NCI-H226 (cell line): ENCODE measurements at places on chromosomes 2 and 18.

DNA sequence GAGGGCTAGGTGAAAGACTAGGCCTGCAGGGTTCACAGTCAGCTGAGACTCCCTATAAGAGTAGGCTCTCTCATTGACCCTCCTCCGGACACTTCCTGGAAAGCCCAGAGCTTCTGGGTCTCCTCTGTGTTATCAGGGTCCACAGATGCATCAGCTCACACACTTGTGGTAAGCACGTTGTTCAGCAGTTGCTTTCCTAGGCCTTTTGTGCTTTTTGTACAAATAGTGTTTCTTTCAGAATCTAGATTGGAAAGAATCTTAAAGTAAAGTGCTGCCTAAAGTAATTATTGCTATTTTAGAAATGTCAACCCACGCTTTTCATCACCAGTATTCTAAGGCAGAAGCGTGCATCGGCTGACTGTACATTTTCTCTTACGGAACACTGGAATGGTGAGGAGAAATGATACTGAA lies 15.5 kb downstream of the SLC9A2 start:
- DNase-seq: no peak

DNA sequence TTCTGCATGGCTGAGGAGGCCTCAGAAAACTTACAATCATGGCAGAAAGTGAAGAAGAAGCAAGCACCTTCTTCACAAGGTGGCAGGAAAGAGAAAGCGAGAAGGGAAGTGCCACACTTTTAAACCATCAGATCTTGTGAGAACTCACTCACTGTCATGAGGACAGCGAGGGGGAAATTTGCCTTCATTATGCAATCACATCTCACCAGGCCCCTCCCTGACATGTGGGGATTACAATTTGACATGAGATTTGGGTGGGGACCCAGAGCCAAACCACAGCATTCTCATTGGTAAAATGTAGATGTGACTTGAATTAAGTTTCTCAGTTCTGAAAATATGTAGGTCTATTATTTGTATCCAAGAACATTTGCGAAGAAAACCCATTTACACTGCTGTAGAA lies 854.8 kb downstream of the EPHA4 start:
- DNase-seq: no peak

DNA sequence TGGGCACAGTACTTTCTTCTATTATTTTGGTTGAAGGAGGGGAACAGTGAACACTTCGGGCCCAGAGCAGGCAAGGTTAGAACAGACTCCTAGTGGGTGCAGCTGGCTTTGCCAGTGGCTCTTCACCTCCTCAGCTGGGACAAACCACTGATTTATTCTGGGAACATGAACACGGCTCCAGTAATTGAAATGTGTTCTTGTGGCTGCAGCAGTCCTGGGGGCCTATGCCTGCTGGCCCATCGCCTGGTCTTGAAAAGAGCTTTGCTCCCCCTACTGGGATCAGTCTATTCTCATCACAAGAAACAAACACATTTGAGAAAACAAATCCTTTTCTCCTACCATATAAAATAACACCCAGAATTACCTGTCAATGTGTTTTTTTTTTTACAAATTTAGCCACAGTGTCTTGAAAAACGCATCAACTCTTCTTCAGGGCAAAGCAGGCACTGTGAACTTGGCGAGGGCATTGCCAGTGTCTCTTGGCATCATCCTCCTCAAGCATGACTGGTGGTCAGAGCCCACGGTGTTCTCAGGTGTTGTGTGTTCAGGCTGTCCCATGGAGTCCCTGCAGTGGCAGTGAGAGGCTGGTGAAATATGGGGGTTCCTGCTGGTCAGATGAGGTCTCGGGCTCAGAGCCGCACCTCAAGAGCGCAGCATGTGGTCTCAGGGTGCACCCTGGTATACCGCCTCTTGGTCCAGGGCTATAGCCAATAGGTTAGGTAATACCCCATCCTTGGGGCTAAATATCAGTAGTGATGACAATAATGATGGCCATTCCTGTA lies 51.3 kb downstream of the RNF144A start:
- no peak for DNase-seq

DNA sequence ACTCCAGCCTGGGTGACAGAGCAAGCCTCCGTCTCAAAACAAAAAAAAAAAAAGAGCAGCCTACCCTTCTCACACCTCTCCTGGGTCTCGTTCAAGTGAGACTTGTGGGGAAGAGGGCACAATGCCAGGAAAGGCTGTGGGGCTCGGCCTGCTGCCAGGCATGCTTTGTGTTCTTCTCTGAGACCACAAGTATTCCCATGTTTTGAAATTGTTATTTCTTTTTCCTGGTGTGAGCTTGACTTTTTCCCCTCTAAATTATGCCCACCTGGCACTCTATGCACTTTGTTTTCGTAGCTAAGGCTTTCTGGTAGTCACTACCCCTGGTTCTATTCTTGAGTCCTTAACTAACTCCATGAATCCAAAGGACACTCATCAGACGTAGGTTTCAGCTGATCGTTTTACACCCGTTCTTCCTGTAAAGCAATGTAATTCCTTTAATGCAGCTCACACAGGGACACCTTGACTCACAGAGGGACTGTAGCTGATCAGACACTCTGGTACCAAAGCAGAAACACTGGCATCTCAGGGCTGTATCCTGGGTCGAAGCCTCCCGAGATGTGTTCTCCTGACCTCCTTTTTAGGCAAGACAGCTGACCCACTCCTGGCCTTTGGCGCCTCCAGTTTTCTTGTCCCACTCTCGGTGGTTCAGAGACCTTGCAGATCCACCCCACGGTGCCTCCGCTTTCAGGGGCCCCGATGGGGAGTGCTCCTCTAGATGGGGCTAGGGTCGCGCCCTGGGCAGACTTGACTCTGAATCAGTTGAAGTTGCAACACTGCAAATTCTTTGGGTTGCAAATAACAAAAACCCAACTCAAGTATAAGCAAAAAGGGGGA lies 193.3 kb upstream of the AGAP1 start:
- DNase-seq: peak; percentile 21

DNA sequence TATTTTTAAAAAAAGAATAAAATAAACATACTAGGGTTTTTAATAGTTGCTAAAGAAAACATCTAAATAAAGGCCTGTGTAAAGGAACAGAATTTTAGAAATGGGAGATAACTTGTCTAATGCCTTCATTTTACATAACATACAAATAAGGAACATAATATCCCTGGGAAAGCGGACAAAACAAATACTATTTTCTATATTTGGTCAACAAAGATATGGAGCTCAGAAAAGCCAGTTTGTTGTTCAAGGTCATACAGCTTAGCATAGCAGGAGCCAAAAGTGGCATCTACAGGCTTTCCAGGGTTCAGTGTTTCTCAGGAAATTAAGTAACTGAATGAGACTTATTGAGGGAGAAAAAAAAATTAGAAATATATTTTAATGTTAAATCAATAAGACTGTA lies 73.4 kb upstream of the CD226 start:
- no peak for DNase-seq

GRCh38 chr2:25387876-25388449 lies 46.2 kb upstream of the DNMT3A start:
- no peak for DNase-seq

- DNase-seq: no peak
These were observed 61.9 kb downstream of the SPRED2 start for GRCh38 chr2:65370387-65371073.

DNA sequence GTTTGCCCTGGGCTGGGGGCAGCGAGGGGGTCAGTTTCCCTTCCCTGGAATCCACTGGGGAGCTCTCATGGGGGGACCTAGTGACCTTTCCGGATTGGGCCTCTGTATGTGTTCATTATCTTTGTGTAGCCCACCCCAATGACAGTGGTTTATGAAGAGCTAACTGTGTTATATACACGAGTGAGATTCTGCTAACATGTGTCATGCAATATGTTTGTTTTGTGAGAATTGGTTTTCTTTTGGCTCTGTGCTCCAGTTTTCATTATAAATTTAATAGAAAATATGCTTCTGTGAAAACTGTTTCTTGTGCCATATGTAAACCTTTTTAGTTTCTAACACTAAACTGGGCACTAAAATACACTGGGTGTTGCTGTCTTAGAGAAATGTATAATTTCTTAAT lies 110.6 kb downstream of the WDSUB1 start:
- DNase-seq: no peak

DNA sequence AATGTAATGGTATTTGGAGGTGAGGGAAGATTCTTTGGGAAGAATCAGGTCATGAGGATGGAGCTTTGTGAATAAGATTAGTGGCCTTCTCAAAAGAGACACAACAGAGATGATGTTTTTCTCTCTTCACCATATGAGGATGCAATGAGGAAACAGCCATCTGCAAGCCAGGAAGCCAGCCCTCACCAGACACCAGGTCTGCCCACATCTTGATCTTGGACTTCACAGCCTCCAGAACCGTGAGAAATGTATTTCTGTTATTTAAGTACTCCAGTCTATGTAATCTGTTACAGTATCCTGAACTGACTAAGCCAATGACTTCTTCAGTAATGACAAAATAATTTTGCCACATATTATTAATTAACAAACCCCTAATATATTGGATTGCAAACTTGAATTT lies 28.3 kb downstream of the CYRIA start:
- no peak for DNase-seq

GRCh38 chr2:20149703-20150030 lies 75.3 kb downstream of the SDC1 start:
- no peak for DNase-seq

DNA sequence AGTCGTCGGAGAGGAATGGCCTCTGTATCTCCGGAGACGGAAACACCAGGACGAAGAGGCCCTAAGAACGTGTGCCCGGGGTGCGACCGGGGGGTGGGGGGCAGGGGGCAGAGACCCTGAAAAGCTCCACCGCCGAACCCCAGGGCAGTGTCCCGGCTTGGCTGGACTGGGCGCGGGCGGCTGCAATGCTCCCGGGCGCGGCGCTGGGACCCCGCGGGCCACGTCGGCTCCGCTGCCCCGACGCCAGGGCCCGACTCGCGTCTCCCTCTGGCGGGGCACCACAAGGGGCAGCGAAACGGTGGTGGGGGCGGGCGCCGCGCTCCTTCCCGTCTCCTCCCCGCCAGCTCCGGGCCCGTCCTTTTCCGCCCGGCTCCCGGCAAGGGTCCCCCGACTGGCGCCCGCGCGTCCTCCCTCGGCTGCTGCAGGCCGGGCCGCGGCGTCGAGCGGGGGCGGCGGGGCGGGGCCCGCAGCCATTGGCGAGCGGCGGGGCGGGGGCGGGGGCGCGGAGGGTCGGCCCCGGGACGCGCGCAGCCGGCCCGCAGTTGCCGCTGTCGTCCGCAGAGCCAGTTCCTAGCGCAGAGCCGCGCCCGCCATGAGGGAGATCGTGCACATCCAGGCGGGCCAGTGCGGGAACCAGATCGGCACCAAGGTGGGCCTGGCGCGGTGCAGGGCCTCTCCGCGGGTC lies at the start of gene TUBB6:
Gene TUBB6, plus strand, starts transcription at position 541 of the 685 bp plus-strand sequence. Its CDS starts 52 bp downstream, at position 593.
- DNase-seq: peak; percentile 56

- DNase-seq: no peak
These were observed 60.1 kb upstream of the SLC16A14 start for GRCh38 chr2:230128623-230129342.

DNA sequence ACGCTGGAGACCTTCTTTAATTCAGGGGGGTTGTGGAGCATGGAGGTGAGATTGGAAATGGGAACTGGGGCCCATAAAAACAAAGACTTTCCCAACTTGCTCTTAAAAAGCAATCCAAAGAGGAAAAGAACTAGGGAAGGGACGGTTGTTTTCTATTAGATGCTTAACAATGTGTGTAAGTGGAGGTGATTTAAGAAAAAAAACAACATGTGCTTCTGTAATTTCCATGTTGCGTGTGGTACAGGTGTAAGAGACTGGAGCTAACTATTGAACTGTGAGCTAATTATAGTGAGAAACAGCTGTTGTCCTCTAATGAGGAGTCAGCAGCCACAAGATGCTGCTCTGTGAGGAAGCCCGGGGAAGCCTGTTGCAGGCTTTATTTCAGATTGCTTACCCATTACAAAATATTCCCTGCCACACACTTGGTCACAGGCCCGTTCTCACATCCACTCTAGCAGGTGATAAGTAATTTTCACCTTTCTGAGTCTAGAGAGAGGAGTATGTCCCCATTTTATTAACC lies 280.6 kb upstream of the PARD3B start:
- no peak for DNase-seq

DNA sequence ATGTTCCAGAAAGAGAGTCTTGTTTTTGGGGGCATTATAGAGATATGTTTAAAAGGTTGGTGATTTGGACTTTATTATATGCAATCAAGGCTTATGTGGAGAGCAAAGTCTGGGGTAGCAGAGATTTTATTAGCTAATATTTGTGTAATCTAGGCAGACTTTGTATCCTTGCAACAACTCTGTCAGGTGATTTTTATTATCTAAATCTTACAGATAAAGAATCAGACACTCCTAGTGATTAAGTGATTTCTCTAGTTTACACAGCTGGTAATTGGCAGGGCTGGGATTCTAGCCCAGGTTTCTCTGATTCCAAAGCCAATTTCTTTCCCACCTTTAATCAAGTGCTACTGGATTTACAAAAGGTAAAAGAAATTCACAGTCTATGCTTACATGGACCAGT lies 33.3 kb upstream of the NCK2 start:
- DNase-seq: no peak

DNA sequence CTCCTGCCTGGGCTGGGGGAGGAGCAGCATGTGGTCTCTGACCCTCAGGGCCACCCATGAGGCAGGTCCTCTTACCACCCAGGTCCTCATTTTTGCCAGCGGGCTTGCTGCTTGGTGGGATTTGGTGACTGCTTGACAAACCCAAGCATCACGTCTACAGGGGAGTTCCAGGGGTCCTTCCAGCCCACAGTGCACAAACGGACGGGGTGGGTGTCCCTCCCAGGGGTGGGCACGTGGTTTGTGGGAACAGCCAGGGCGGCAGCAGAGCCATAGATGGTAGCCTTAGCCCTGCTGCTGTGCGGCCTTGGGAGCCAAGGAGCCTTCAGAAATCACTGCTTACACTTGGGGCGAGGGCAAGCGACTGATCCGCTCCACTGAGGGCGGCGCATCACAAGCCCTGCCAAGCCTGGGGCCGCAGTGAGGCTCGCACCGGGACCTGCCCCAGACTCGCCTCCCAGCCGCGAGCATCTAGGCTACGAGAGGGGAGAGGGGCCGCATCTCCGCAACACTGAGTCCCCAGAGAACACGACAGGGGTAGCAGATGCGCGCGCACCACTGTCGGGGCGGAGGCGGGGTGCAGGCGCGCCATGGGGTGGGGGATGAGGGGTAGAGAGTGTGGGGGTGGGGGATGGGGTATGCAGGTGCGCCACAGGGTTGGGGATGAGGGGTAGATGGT lies 36.9 kb downstream of the SNED1 start:
- DNase-seq: no peak

- DNase-seq: no peak
These were observed 120.7 kb downstream of the RDH14 start for GRCh38 chr2:18439716-18440115.

- no peak for DNase-seq
These were observed 57.6 kb downstream of the TRIB2 start for GRCh38 chr2:12774395-12774727.

GRCh38 chr2:159076241-159076640 lies 107.8 kb downstream of the TANC1 start:
- DNase-seq: peak; percentile 70

GRCh38 chr2:132911726-132912724 lies 242.0 kb upstream of the LYPD1 start:
- DNase-seq: no peak

GRCh38 chr18:48728204-48728833 lies 189.5 kb downstream of the CTIF start:
- DNase-seq: peak; percentile 81
